ENCODE measurements at places on chromosomes 5 and 9.

- no peak for DNase-seq
Observed at GRCh38 chr9:96140296-96141127, 161.5 kb downstream of the HSD17B3 start.

DNA sequence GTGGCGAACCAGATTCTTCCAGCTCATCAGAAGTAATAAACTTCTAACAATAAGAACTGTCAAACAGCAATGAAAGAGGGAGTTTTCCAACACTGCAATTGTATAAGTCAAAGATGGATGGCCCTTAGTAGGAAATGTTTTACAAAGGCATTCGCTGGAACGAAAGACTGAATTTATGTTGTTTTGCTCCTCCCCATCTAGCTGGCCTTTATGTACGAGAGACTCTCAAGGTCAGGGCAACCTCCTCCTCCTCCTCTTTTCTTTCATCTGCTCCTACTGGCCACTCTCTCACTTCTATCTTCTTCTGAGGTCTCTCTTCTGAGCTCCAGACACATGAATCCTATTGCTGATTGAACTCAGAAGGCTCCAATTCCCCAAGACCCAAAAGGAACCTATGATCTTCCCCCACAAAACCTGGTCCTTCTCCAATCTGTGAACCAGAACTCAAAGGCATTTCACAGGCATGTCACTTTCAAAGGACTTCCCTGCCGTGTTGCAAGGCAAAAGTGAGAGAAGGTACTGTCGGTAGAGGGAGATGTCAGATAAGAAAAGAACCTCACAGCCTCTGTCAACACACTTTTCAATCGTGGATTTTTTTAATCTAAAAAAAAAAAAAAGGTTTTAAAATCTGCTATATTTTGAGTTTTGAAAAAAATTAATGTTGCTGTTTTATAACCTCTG, 28.5 kb upstream of the PUM3 start:
- DNase-seq = peak; percentile 37

DNA sequence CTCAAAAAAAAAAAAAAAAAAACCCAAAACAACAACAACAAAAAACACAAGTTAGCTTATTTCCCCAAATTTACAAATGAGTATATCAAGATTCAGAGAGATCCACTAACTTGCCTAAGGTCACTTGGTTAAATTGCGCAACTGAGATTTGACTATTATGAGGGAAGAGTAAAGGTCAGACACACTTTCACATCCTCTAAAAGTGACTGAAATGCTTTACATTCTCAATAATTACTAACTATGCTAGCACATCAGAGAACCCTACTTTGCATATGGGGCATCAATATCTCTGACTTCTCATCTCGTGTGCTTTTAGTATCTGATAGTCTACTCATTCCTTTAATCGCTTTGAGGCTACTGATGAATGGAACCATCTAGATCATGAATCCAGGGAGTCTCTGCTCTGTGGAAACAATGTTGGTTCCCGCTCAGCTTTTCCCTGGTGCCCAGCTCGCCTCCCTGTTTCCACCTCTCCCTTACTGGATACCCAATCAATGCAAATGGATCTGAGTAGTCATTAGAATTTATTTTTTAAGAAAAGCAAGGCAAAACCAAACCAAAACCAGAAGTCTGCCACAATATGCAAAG, 182.1 kb upstream of the TRIM32 start:
- DNase-seq = no peak

GRCh38 chr5:171721464-171721863, 64.2 kb upstream of the SMIM23 start:
- no peak for DNase-seq

- DNase-seq = peak; percentile 67
Observed at GRCh38 chr9:4417578-4418325, 72.5 kb upstream of the SLC1A1 start.

- DNase-seq = no peak
Observed at GRCh38 chr5:936149-937144, 43.8 kb downstream of the TRIP13 start.

- no peak for DNase-seq
Observed at GRCh38 chr5:14362491-14362890, 219.1 kb upstream of the OTULINL start.

DNA sequence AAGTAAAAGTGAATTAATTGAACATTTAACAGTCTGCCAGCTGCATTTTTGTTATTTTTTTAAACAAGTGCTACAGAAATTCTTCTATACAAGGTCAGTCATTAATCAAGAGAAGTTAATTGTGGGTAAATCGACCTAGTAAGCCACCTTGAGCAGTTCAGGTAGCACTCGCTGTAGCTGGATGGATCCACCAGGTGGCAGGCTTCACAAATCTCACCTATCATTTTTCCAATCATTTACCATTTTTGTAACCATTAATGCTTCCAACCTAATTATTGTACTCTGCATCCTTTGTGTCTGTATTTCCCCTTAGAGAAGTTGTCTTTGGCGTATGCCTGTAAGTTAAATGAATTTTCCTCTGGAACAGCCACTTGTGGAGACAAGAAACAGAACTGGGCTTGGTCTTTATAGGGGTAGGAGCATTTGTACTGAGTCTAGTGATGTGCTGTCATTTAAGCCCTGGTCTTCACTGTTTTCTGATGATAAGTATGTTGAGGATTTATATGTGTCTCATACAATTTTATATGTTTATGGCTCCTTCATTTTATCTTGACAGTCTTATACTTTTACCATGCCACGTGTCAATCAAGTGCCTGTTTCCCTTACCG, 39.5 kb downstream of the CD180 start:
- DNase-seq = peak; percentile 23

All from EL (cell line).